ENCODE measurements at places on chromosomes 13 and 19.

DNA sequence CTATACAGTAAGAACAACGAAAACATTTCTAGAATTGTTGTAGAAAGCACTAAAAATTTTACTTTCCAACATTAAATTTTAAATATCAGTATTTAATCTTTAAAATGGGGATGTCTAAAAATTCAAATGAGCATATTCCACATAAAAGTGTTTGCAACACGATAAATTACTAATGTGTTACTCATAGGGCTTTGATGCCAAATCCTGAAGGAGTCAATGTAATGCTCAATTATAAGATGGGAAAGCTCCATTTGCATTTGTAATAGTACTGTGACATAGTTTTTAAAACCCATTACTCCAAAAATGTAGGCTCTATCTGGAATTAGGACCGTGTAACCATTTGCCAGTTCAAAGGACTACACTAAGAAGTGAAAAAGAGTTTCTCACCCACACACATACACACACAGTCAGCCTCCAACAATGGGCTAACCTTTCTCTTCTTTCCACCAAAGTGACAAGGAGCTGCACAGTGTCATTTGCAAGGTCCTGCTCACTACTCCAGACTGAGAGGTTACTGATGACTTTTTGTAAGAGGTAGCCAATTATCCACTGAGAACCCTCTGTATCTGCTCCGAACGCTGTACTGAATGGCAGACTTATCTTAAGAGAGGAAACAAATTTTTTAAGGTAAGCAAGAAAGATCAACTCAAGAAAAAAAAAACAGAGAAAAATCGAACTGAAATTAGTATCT is 26.1 kb upstream of the EEF1AKMT1 start:
- no peak for DNase-seq

DNA sequence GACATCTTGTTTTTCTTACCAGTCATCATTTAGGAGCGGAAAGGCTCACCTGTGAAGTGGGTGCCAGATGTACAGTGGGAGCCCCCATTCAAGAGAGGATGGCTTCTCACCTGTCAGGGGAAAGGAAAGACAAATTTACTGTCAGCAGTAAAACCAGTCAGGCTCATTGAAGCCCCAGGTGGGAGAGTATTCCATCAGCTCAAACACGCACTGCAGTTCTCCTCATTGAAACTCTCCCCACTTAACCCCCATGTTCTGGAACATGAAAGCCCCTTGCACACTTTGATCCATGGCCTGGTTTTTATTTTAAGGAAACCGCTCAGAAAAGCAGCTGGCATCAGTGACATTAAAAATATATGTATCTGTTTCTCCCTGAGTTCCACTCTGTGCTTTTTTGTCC is 401.1 kb upstream of the ZNF507 start:
- DNase-seq = no peak

DNA sequence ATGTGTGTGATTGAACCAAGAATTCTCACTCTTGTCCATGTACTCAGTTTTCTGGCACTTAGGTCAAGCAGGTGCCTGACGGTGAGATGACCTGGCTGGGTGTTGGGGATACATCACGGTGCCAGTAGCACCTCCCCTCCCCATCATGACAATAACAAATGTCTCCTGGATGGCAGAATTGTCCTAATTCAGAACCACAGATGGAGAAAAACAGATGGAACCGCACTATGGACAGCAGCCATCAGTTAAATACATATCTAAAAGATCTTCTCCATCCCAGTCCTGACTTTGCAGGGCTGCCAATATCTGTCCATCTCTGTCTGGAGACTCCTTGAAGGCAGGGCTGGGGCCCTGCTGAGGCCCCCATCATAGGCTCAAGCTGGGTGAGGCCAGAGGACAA is 126.9 kb downstream of the PTPRS start:
- DNase-seq = no peak

GRCh38 chr13:96214824-96215445 is 125.0 kb downstream of the HS6ST3 start:
- DNase-seq = no peak

DNA sequence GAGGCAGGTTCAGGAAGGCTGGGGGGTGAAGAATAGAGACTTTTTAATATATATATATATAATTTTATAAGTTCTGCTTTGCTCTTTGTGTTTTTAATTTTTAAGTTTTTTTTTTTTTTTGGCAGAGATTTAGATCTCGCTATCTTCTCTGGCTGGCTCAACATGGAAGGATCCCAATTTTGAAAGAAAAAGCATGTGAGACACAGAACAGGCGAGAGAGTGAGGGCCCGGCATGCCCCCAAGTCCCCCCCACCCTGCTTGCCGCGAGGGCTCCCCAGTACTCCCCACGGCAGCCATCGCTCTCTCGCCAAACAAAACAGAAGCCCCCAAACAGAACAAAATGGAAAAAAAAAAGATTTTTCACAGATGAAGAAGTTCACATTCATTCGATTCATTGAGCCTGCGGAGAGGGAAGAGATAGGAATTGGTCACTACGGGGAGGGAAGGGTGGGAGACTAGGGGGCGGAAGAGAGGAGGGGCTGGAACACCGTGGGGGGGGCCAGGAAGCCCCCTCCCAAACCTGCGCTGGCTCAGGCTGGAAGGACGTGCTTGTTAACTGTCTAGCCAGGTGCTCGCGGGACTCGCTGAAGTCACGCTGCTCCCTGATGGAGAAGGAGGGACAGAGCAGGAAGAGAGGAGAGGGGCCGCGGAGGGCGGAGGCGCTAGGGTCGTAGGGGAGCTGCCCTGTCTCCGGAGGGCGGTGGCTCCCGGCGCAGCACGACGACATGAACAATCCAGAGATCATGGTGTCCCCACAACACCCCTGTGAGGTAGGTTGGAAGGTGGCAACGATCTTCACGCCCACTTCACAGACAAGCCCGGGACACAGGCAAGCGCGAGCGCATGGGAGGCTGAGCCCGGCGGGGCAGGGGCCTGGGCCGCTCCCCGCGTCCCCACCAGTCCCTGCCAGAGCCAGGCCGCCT is 10.6 kb downstream of the KHSRP start:
- DNase-seq = no peak

DNA sequence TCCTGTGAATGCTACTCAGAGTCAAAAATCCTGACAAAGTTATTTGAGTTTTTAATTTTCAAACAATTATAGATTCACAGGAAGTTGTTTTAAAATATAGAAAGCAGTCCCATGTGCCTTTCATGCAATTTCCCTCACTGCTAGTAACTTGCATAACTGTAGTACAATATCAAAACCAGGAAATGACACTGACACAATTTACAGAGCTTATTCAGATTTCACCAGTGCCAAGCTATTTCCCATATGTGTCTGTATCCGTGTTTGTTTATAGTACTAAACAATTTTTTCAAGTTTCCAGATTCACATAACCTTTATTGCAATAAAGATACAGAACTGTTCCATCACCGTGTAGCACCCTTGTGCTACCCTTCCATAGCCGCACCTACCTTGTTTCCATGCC is 934.6 kb downstream of the PCDH17 start:
- no peak for DNase-seq

GRCh38 chr13:37448153-37448552 is 150.4 kb downstream of the POSTN start:
- DNase-seq = no peak

All from stimulated activated CD4-positive, alpha-beta T cell treated with anti-CD3 and anti-CD28 coated beads, Interleukin-4, amount 100 ng/mL, for 4 hours (primary cell).